HT-29 (cell line): ENCODE measurements at places on chromosomes 5 and 9.
A peak's percentile ranks its signal among the peaks of the same experiment; 100 is the strongest.

DNA sequence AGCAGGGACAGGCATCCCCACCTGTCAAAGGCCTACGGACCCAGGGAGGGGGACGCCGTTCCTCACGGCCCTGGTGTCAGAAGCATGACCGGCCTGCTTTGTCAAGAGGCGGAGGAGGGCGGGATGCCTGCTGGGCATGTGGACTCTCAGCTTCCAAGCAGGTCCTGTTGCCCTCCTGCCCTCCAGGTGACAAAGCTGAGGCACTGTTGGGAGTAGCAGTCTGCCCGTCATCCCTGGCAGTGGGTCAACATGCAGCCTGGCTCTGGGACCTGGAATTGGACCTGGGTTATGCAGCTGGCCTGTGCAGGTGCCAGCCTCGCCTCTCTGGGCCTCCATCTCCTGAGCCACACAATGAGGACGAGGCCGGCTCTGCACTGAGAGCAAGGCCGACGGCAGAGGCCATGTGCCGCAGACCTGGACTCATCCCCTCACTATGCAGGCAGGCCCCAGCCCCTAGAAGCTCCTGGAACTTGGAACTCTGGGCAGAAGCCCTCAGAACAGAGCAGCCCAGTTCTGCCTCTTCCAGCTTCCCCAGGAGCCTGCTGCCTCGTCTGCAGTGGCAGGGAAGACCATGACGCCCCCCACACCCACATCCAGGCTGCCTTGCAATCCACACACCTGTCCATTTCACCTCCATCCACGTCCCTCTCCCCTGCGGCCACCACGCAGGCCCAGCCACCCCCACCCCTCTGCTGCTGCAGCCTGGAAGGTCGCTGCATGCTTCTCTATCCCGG is 20.8 kb upstream of the FCN1 start:
- DNase-seq: no peak

- no peak for DNase-seq
Observed at GRCh38 chr9:13642646-13643045, 363.2 kb upstream of the MPDZ start.

DNA sequence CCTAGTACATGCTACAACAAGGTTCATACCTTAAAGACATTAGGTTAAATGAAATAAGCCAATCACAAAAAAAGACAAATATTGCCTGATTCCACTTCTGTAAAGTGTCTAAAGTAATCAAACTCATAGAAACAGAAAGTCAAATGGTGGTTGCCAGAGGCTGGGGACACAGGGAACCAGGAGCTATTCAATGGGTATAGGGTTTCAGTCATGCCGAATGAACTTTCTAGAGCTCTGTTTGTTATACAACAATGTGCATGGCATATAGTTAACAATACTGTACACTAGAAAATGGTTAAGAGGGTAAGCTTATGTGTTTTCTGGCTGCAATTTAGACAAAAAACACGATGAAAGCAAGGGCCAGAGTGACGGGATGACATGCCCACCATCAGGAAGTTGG is 70.8 kb upstream of the EGFLAM start:
- DNase-seq: no peak

DNA sequence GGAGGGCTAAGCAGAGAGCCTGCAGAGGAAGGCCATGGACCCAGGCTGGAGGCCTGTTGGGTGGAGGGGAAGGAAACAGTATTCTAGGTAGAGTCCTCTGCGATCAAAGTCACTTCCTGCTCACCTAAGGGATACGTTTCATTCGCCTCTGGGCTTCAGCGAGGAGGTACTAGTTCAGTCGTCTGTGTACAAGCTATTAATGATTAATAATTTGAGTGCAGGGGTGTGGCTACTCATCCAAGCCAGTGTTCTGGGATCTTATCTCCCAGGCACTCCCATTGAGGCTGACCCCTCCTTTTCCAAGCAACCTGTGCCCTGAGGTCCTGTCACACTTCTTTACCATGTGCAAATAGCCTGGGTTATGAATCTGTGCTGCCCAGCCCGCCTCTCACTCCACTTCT is 25.2 kb downstream of the RALGPS1 start:
- peak; percentile 68 for DNase-seq
